ENCODE measurements at places on chromosomes 16 and 17.

GRCh38 chr17:18344021-18344420 is 19.3 kb downstream of the SHMT1 start:
- no peak for DNase-seq

GRCh38 chr17:28839221-28839620 is 3.4 kb downstream of the FAM222B start:
- no peak for DNase-seq

- no peak for DNase-seq
Measured at GRCh38 chr17:75853433-75853832, 1.7 kb downstream of the WBP2 start.

- no peak for DNase-seq
Measured at GRCh38 chr16:706189-707061, 824 bp upstream of the FBXL16 start.

GRCh38 chr17:67754001-67754400 is 36.3 kb downstream of the NOL11 start:
- DNase-seq: no peak

GRCh38 chr17:1002412-1002753 is 5.5 kb downstream of the TIMM22 start:
- DNase-seq: no peak

GRCh38 chr16:2790631-2791030 is 3.3 kb upstream of the PRSS33 start:
- no peak for DNase-seq

DNA sequence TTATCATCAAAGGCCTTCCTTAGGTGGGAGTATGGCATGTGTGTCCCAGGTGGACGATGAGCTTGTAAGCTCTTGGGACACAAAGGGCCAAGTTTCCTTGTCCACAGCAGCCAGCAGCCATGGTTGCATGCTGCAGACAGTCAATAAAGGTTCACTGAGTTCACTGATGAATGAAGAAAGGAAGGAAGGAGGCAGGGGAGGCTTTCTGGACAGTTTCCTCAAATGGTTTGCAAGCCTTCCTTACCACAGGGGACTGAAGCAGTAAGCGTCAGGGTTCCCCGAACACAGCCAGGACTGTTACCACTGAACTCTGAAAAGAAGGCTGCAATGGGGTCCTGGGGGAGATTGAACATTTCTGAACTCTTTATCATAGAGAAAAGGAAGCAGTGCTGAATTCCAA is 111.1 kb downstream of the GAS7 start:
- DNase-seq: peak; percentile 54

- no peak for DNase-seq
Measured at GRCh38 chr16:9002042-9002441, 38.3 kb upstream of the USP7 start.
